ENCODE measurements at places on chromosomes 7 and 10.

GRCh38 chr10:110045772-110046171 lies 38.0 kb downstream of the ADD3 start:
- no peak for DNase-seq

DNA sequence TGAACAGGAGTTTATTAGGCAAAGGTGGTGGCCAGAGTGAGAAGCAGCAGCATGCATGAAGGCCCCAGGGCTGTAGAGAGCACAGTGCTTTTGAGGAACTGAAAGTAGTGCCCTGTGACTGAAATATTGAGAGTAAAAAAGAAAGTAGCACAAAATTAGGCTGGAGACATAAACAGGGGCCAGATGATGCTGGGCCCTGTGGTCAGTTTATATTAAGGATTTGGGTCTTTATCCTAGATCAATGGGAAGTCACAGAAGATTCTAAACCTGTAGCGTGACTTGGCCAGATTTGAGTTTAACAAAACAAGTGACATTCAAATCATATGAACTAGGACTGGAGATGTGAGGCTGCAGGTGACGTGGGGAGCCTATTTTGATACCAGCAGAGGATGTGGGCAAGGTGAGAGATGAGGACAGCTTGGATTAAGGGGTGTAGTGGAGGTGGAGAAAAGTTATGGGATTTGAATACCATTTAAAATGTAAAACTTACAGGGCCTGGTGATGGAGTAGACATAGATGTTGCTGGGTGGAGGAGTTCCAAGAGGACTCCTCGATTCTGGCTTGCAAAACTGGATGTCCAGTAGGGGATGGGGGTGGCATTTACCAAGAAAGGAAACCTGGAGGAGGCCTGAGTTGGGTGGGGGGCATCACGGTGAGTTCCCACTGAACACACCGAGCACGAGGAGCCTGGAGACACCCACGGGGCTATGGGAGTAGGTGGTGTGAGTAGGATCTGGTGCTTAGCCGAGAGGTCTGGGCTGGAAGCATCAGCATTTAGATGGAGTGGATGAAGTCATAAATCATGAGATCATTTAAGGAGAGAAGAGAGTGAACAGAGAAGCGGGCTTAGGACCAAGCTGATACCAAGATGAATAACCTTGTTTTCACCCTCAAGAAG lies 52.8 kb downstream of the HHEX start:
- DNase-seq, result no peak

DNA sequence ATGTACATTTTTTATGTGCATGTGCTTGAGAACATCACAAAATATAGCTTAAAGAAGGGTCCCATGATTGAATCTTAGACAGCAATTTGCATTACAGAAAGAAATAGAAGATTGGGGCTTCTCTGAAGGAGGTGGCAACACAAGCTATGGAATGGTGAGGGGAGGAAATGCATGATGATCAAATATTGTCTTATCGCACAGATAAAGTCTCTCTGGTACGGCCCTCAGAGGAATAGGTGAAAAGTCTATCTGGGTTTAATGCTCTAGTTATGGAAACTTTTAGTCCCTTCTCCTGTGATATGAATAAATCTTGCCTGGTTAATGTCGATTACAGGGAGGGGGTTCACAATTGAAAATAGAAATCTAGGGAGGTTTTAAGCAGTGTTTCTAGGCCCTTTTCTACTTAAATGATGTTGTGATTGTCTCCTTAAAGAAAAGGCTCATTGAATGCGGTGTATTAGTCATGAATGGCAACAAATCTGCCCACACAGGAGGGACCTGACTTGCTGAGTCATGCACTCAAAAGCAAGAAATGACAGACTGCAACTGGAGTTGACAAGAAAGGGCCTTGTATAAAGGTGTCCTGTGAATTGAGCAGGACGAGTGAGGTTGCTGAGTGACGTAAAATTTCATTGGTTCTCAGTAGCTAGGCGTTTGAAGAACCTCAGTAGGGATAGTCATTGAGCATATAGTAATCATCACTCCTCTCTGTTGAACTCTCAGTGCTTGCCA lies 133.4 kb upstream of the CSTF2T start:
- DNase-seq, result no peak

GRCh38 chr7:118184565-118184940 lies 589 bp downstream of the LSM8 start:
- DNase-seq, result peak; percentile 4

DNA sequence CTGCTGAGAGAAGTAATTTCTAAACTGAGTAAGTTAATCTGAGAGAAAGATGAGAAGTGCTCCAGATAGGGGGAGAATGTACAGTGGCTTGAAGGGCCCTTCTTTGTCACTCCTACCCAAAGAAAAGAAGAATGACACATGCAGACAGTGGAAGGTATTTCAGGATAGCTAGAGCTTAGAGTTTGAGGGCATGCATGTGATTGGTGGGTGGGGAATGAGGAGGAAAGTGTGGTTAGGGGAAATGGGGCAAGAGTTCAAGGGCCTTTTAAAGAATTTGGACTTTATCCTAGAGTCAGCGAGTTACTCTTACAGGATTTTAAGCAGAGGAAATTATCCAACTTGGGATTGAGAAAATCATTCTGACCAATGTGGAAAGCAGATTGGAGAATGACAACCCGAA lies 50.0 kb downstream of the ANLN start:
- DNase-seq, result no peak

- DNase-seq, result no peak
Measured at GRCh38 chr10:116079355-116079754, 193.7 kb downstream of the GFRA1 start.

GRCh38 chr7:2838873-2839578 lies 5.1 kb downstream of the GNA12 start:
- DNase-seq, result no peak

DNA sequence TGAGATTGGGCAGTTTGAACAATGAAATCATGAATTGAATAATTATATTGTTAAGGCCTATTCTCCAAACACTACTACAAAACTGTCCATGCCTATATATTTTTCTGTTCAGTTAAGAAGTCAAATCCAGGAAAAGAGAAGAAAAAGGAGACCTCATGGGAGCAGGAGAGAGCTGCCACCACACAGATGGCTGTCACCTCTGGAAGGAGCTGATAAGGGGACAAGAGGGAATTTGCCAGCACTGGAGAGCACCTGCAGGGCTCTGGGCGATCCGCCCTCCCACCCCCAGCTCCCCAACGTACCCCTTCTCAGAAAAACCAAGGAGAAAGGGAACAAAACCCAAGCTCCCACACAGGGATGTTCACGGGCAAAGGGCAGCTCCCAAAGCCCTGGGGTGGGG lies 227.8 kb downstream of the TNS3 start:
- no peak for DNase-seq

GRCh38 chr7:10245406-10245805 lies 728.3 kb upstream of the PHF14 start:
- no peak for DNase-seq

- no peak for DNase-seq
Measured at GRCh38 chr7:155591055-155591775, 44.9 kb upstream of the CNPY1 start.

DNA sequence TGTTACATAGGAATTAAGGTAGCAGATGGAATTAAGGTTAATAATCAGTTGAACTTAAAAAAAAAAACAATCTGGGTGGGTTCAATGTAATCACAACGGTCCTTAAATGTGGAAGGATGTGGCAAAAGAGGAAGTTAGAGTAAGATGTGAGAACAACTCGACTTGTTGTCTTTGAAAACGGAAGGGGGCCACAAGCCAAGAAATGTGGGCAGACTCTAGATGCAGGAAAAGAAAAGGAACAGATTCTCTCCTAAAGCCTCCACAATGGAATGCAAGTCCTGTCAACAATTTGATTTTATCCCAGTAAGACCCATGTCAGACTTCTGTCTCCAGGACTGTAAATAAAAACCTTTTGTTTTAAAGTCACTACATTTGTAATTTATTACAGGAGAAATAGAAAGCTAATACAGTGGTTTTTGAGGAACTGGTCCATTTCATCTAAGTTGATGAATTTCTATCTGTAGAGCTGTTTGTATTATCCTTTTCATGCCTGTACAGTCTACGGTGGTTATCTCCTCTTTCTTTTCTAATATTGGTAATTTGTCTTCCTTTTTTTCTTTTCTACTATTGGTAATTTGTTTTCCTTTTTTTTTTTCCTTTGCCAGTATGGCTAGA lies 8.6 kb downstream of the MCMBP start:
- DNase-seq, result no peak

DNA sequence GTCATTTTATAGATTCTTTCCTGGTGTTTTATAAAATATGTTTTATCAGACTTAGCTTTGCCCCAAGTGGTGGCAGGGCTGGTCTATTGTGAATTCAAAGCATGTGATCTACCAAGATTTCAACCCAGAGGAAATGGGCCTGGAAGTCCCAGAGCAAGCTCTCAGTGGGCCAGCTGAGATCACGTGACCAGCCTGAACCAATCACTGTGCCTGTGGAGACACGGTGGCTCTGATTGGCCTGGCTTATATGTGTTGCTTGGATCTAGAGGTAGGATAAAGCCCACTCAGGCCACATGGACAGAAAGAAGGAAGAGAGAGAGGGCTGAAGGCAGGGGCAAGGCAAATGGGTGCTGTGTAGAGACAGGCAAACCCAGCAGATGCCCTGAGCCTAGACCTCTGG lies 65.5 kb upstream of the GATA3 start:
- no peak for DNase-seq

- DNase-seq, result no peak
Measured at GRCh38 chr7:88204525-88205110, 15.2 kb downstream of the SRI start.
